ENCODE measurements at places on chromosomes 4 and X.

GRCh38 chr4:154927126-154927680, 146.1 kb downstream of the RBM46 start:
- DNase-seq: no peak

DNA sequence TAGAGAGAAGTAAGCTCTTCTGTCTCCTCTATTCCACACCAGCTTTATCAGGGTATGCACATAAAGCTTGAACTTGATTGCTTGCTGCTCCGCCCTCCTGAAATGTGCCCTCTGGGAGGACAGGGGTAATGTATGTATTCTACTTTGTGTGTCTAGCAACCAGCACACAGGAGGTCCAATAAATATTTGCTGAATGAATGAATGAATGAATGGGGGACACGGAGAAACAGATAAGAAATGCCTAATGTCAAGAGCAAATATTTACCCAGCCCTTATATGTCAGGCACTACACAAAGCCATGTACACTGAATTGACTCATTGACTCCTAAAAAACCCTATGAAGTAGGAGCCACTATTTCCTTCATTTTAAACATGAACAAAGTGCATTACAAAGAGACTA, 2.3 kb upstream of the MSL3 start:
- no peak for DNase-seq

GRCh38 chr4:25984266-25984665, 70.2 kb downstream of the SMIM20 start:
- no peak for DNase-seq

- no peak for DNase-seq
Measured at GRCh38 chr4:143742834-143743233, 42.4 kb upstream of the FREM3 start.

GRCh38 chr4:183335369-183335940, 13.2 kb upstream of the CLDN24 start:
- no peak for DNase-seq

DNA sequence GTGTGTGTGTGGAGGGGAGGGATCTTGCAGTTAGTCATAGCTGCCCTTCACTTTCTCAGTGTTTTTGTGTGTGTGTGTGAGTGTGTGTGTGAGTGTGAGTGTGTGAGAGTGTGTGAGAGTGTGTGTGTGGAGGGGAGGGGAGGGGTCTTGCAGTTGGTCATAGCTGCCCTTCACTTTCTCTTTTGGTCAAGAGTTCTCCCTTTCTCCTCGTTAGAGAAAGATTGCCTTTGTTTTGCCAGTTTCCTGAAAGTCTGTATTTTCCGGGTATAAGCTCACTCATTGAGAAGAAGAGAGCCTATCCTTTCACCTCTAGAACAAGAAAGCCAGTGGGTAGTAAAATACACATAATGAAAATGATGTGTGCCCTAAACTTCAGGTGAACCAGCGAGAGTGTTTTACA, 75.2 kb upstream of the ENPP6 start:
- DNase-seq: no peak

DNA sequence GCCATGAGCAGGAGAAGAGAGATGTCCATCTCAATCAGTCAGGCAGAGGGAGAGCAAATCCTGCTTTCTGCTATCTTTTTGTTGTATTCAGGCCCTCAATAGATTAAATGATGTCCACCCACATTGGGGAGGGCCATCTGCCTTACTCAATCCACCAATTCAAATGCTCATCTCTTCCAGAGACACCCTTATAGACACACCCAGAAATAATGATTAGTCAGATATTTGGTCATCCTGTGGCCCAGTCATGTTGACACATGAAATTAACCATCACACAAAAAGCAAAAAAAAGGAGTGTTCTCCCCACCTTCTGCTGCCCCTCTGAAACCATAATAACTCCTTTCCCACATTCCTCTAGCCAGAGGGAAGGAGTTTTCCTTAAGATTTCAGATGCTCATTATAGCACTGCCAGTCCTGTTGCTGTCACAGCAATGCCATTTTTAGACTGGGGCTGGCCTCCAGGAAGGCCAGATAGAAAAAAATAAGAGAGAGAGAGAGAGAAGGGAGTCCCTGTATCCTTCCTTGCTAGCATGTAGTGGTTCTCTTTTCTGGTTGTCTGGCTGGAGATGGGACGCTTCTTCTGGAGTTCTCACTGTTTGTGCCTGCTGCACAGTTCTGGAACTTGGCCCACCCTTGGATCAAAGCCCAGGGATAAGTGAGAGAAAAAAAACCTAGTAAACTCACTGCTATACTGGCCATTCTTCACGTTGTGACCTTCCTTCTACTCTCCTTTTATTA, 177.7 kb downstream of the RBM46 start:
- DNase-seq: no peak

DNA sequence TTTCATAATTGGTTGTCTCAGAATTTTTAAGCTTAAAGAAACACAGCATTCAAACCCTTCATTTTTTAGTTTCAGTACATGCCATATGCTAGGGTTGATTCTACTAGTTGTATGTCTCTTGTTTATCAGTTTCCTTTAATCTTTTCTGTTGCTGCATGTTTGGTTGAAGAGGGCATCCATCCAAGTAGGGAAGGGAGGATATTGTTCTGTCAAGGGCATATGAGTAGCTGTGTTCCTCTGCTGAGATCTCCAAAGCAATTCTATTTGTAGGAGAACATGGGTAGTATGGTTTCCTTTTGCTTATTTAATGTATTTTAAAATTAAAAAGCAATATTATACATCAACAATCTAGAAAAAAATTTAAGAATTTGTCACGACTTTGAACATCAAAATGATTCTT, 167.7 kb downstream of the FHIP1A start:
- no peak for DNase-seq

DNA sequence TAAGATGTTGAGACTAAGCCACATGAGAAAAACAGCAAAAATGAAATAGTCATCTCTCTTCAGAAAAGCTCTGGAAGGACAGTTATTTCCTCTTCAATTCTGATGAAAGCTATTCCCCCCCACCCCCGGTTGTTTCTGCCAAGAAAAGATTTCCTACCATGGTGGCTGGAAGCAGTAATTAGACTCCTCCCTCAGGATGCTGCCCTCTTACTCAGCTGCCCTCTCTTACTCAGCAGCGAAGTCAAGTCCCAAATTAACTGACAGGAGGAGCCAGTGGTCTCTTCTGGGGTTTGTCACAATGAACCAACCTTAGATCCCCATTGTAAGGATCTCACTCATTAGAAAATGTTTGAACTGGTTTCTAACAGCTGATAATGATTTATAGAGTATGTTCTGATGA, 38.0 kb downstream of the GPM6B start:
- no peak for DNase-seq

GRCh38 chrX:101230636-101231035, 11.1 kb downstream of the DRP2 start:
- DNase-seq: no peak

GRCh38 chrX:42515939-42516338, 262.0 kb downstream of the PPP1R2C start:
- DNase-seq: no peak

- no peak for DNase-seq
Measured at GRCh38 chr4:156335721-156336120, 382.1 kb upstream of the CTSO start.

DNA sequence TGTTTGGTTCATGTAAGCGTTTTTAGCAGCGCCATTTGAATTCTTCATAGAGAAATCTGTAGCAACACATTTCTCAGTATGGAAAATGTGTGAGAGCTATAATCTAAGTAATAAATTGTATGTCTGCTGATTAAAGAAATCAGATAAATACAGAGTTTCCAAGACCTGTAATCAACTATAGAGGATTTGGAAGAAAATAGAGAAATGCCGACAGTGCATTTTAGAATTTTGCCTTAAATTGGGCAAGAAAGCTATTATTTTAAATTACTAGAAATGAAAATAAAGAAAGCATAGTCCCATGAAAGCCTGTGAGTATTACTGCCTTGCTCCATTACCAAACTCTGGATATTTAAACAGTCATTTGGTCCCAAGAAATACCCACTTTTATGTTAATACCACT, 2.7 kb downstream of the RUFY3 start:
- DNase-seq: no peak

GRCh38 chr4:16827794-16828724, 70.4 kb downstream of the LDB2 start:
- DNase-seq: no peak

- no peak for DNase-seq
Measured at GRCh38 chrX:13776387-13776786, 40.5 kb downstream of the GPM6B start.

DNA sequence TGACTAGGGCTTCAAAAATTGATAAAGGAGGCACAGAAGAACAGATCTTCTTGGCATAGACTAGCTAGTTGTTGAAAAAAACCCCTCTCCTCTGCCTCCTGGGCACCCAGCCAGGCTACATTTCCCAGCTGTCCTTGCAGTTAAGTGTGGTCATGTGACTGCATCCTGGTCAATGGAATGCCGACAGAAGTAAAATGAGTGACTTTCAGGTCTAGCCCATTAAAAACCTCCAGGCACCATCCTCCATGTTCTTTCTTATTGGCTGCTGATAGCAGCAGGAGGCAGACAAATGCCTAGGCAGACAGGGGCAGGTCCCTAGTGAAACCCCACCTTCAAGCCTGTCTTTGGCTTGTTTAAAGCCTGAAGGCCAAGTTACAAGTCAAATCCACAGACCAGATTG, 35.3 kb downstream of the ATXN3L start:
- DNase-seq: no peak

DNA sequence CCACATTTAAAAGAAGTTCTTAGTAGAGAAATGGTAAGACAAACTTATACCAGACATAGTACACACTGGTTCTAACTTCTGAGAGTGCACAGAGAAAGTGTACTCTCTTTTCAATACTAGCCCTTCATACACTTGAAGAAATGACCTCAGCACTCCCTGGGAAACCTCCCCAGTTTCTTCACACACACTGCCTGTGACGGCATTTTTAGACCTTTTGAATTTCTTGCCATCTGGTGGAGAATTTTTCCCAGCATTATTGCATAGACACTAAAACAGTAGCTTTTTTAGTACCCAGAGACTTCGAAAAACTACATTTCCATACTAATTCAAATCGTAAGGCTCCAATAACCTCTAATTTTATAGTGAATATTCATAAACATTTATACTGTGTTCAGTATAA, 341.6 kb upstream of the MAOA start:
- no peak for DNase-seq

DNA sequence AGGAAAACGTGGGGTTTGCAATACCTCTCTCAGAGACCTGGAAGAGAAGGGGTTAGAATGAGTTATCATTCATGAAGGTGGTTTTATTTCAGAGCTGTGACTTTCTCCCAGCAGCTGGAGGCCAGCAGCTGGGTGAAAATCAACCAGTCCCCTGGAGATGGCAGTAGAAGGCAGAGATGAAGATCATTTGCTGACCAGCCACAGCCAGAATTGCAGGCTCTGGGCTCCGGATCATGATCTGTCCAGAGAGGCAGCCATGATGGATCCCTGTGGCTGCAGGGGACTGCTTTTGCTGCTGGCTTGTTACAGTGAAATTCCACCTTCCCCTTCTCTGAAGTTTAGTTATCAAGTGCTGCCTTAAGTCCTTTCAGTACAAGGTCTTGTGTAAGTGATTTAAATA, 46.9 kb upstream of the TAB3 start:
- no peak for DNase-seq

- DNase-seq: no peak
Measured at GRCh38 chrX:17030580-17031270, 84.3 kb downstream of the REPS2 start.

GRCh38 chrX:72048510-72049455, 82.9 kb downstream of the RTL5 start:
- no peak for DNase-seq

GRCh38 chr4:105106426-105106825, 40.2 kb upstream of the TET2 start:
- no peak for DNase-seq

- no peak for DNase-seq
Measured at GRCh38 chr4:23876418-23877089, 13.3 kb downstream of the PPARGC1A start.

All from stimulated activated CD4-positive, alpha-beta T cell treated with anti-CD3 and anti-CD28 coated beads, Interleukin-1b, Interleukin-23, amount 100 ng/mL, for 4 hours (primary cell).